ENCODE measurements at places on chromosomes 16 and 17. TPM values are rescaled to one million over a fixed set of nuclear protein-coding genes. Genes with fewer than 3 reads are reported as not detected.

The TMEM88 gene
- total RNA-seq, result 132 TPM

The COX6A2 gene
- total RNA-seq, result not detected

The AGRP gene
- not detected for total RNA-seq

The SMIM5 gene
- total RNA-seq, result not detected

The GUCY2D gene
- total RNA-seq, result not detected

The PDIA2 gene
- not detected for total RNA-seq

The CCL7 gene
- 0.38 TPM for total RNA-seq

All from bladder microvascular endothelial cell (primary cell).